ENCODE measurements at places on chromosomes 5 and 9. TPM values are rescaled to one million over a fixed set of nuclear protein-coding genes. Genes with fewer than 3 reads are reported as not detected.
A peak's percentile ranks its signal among the peaks of the same experiment; 100 is the strongest.

DNA sequence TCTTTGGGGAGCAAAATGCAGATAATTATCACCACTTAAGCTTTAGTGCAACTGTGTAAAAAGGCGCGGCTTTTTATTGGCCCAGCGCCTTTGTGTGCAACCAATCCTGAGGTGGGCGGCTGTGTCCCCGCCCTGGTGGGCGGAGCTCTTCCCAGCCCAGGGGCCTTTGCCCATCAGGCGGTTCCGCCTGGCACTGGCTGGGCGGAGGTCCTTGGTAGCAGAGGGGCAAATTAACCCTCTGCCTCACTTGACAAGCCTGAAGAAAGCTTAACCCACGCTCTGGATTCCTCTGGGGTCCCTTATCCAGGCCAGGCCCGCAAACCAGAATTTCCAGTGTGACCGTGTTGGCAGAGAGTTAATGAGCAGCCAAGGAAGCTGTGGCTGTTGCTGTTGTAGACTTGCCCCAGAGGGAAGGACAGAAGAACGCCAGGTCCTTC is 12.8 kb upstream of the NIPAL4 start:
- no peak for DNase-seq

GRCh38 chr5:15014809-15015208 is 143.2 kb upstream of the ANKH start:
- DNase-seq: no peak

DNA sequence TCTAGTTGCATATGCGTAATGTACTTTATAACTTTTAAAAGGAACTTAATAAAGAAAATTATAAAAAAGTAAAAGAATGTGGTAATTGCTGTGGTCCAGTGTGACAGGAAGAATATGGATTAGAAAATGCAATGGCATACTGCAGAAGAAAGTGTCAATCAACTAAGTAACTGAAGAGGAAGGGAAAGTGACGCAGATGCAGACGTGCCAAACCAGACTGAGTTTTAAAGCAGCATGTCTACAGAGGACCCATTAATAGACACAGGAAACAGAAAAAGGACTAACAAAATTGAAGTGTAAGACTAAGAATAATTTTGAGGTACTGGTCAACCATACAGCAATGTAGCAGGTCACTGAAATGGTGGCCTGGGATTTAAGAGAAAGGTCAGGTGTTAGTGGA is 73.3 kb downstream of the DPYSL3 start:
- DNase-seq: no peak

DNA sequence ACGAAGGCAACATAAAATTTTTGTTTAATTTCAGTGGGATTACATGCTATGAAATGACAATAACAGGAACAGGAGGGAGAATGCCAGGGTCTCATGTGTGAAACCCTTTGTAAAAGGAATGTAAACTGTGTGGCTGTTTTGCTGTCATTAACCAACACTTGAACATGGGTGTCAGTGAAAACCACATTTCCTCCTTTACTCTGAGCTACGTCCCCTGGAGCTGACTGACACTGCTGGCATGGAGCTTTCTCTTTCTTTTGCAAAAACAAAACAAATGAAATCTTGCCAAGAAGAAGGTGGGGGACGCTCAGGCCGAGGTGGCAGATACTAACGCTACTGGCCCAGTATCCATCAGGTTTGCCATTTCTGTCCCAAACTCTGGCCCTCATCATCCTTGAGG is 121.4 kb downstream of the DMRT2 start:
- DNase-seq: no peak

- DNase-seq: no peak
These were observed 168.6 kb downstream of the MPDZ start for GRCh38 chr9:13110766-13111417.

DNA sequence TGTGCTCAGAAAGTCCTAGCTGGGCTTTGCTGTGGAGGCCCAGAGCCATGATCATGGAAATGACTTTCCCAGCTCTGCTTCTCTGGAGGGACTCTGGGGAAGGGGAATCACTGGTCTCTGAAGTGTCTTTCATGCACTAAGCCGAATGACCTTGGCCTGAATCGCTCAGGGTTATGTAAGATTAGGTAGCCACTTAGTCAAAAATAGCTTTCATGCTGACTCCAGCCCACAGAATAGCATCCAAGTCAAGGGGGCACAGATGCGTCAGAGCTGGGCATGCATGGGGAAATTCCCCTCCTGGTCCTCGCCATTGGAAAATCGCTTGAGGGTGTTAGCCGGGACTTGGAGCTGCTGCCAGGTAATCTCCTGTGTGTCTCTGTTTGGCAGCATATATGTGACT is 36.1 kb upstream of the PPARGC1B start:
- DNase-seq: no peak

- DNase-seq: no peak
These were observed 45.2 kb downstream of the CDC14B start for GRCh38 chr9:96574455-96574854.

- DNase-seq: no peak
These were observed 78.6 kb downstream of the GOLM1 start for GRCh38 chr9:86020731-86021130.

GRCh38 chr5:52544738-52545137 is 243.0 kb upstream of the ITGA1 start:
- no peak for DNase-seq

DNA sequence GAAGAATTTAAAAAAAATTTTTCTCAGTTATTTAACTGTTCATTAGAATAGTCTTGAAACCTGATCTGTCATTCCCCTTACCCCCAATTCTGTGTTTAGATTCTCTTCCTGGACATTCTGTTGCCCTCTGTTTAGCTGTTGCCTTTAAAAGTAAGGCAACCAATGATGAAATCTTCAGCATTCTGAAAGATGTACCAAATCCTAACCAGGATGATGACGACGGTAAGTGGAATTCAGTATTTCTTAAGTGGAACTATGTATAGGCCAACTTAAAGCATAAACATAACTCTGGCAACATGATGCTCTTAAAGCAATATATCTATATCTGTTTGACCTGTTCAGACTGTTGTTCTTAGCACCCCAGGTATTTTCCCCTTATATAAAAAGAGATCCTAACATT is 27.2 kb downstream of the NCBP1 start:
- no peak for DNase-seq

GRCh38 chr9:15423231-15423985 is 732 bp downstream of the SNAPC3 start:
- DNase-seq: no peak

DNA sequence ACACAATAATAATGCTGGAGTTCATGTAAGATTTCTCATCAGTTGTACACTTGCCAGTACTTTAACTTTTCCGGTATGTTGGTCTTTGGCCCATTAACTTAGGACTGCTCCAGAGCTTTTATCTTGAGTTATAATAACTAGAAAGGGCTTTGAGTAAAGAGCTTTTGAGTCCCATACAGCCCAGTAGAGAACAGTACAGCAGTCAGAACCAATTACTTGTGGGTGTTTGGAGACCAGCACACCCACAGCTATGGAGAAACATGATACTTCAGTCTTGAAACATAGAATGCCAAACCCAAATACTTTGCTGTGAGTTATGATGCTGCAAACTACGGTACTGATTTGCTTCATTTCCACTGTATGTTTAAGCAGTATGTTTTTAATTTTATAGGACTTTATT is 374.3 kb downstream of the CCDC171 start:
- DNase-seq: no peak

DNA sequence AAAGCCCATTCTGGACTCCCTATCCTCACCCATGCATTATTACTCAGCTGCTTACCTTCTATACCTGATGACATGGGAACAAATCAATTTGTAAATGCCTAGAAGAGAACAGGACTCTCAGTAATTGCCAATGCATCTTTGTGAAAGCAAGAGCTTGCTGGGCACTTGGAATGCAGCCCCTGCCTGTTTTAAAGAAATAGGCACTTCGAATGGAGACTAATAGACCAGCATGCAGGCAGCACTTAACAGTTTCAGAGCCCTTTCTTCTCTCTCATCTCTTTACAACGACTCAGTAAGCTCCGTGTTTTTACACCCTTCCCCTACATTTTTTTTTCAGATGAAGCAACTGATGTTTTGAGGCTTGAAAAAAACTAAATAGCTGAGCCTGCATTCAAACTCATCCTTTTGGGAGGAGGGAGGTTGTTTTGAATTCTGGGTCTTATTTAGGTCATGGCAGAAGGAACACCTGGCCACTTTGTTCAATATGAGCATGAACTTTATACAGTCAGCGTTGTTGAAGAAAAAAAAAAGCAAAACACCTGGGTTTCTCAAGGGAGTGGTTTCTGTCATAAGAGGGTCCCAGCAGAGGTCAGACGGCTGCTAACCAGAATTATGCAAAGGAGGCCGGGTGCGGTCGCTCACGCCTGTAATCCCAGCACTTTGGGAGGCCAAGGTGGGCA is 34.6 kb upstream of the WHRN start:
- DNase-seq: no peak

- DNase-seq: no peak
These were observed 76.1 kb upstream of the ADAMTS2 start for GRCh38 chr5:179421144-179421901.

GRCh38 chr5:149936700-149937091 is 7.9 kb downstream of the PDE6A start:
- DNase-seq: no peak

- DNase-seq: no peak
These were observed 141.2 kb downstream of the ACER2 start for GRCh38 chr9:19550009-19550408.

DNA sequence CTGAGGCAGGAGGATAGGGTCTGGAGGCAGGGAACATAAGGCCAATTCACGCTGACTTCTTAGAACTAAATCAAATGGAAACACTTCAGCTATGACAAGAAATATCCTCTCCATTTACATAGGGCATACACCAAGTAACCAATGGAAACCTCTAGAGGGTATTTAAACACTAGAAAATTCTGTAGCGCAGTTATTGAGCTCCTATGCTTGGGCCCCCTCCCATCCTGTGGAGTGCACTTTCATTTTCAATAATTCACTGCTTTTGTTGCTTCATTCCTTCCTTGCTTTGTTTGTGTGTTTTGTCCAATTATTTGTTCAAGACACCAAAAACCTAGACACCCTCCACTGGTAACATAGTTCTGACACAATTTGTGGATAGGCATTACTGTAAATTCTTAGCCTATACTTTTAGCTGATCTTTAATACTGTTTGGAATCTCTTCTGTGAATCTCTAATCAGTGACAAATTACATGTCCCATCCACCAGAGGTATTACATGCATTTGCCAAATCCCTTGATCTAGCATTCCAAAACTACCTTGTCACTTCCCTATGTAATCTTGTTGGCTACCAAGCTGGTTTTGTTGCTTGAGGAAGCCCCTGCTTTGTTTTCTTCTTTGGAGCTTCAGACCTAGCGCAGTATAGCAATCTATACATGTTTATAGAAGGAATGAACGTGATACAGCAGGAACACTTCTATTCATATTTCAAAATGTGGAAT is 61.6 kb downstream of the ST8SIA4 start:
- DNase-seq: peak; percentile 57

DNA sequence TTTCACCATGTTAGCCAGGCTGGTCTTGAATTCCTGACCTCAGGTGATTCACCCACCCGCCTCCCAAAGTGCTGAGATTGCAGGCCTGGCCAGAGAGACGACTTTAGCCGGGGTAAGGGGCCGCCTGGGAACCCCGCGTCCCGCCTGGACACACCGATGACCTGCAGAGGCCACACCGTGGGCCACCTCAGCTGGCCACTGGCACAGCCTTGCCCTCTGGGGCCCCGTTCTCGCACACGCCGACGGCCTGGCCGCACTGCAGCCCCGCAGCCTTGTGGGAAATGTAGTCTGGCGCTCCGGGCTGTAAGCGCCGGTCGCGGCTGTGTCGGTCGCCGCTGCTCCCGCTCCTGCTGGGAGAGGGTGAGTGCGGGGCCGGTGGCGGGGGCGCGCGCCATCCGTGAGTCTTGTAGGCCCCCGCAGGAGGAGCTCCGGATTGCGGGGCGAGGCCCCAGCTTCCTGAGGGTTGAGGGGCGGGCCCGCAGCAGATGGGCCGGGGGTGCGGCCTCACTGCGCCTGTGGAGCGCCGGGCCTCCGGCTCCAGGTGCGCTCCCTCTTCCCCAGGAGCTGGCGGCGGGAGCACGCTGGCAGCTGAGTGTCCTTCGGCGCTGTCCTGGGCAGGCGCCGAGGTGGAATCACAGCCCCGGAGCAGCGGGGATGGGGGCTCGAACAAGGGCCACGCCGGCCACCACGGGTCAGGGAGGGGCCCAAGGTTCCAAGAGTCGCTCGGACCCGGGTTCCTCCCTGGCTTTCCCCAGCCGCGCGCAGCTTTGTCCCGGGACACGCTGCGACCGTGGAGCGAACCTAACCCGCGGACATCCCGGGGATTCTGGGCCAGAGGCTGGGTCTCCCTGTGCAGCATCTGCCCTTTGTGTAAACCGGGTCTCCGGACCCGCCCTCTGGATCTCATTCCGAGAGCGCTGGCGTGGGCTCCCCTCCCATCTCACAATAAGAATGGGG is at the start of gene ZFP2:
ZFP2 (plus strand) TSS at position 299 of the 957 bp plus-strand sequence. CDS start 35,401 bp downstream, outside the sequence.
- DNase-seq: peak; percentile 27

GRCh38 chr9:107615321-107615720 is 125.8 kb upstream of the KLF4 start:
- no peak for DNase-seq

- DNase-seq: peak; percentile 59
These were observed 62.5 kb upstream of the SPOCK1 start for GRCh38 chr5:137561608-137562007.

- DNase-seq: no peak
These were observed 278.4 kb downstream of the EBF1 start for GRCh38 chr5:158821331-158821730.

GRCh38 chr5:146474065-146474464 is 26.9 kb downstream of the TCERG1 start:
- DNase-seq: no peak

The TMEM174 gene
- total RNA-seq: not detected

The SLC6A3 gene
- not detected for total RNA-seq

The ESM1 gene
- total RNA-seq: 22.7 TPM

The DNAJB5 gene
- total RNA-seq: 0.17 TPM

The SIGMAR1 gene
- 80.3 TPM for total RNA-seq

The PCDHA1 gene
- 0.12 TPM for total RNA-seq

The PCDHA13 gene
- total RNA-seq: 1.2 TPM

The SH2D3C gene
- 0.12 TPM for total RNA-seq

The GDF9 gene
- not detected for total RNA-seq

The PRDM9 gene
- total RNA-seq: not detected

The EIF4EBP3 gene
- 1.7 TPM for total RNA-seq

The SHC3 gene
- total RNA-seq: 2.4 TPM

The ADGRD2 gene
- not detected for total RNA-seq

The IL13 gene
- total RNA-seq: not detected

The SLC6A18 gene
- not detected for total RNA-seq

The F2RL1 gene
- total RNA-seq: 2.1 TPM

The ANKRD34B gene
- not detected for total RNA-seq

The SPATA24 gene
- 8.6 TPM for total RNA-seq

The PCDHB10 gene
- 0.72 TPM for total RNA-seq

Measured in NCI-H460 (cell line).